Bronchus fibroblast of lung (primary cell): ENCODE measurements at places on chromosomes 1 and 21. TPM values are rescaled to one million over a fixed set of nuclear protein-coding genes. Genes with fewer than 3 reads are reported as not detected.

The KLHDC7A gene
- not detected in 2 replicates for total RNA-seq

The A3GALT2 gene
- not detected in 2 replicates for total RNA-seq

The KRTAP11-1 gene
- total RNA-seq, result not detected in 2 replicates

The OR2T33 gene
- total RNA-seq, result not detected in 2 replicates
